ENCODE measurements at places on chromosomes 5 and 9.

DNA sequence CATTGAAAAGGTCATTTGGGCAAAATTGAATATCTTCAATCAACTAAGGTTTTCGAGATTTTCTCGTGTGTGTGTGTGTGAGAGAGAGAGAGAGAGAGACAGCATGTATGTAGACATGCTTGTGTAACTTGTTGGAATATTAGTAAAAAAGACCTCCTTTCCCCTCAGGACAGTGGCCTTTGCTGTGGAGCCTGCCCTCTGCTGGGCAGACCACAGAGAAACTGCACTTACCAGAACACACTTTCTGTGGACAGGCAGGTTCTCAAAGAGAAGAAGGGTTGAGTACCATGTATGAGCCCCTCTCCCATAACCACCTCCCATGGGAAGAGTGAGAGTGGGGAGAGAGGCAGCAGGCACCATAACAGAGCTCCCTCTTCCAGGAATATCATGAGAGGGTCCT is 45.6 kb downstream of the CFAP90 start:
- no peak for DNase-seq

DNA sequence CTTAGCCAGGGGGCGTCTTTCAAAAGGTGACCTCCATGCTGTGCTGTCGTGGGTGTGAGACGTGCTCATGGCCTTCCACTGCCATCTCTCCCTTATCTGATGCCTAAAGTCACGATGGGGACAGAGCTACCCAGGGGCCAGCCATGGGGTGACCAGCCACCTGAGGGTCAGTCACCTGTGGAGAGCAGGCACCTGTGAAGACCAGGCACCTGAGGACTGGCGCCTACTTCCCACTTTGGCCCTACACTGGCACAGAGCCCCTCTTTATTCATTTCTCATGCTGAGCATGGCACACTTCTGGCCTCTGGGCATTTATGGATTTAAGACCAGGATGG is 6.4 kb upstream of the EXOC3 start:
- DNase-seq, result no peak

GRCh38 chr9:93475856-93476255 is 22.5 kb upstream of the FAM120AOS start:
- no peak for DNase-seq

GRCh38 chr5:171492781-171493180 is 73.3 kb downstream of the FGF18 start:
- DNase-seq, result no peak

DNA sequence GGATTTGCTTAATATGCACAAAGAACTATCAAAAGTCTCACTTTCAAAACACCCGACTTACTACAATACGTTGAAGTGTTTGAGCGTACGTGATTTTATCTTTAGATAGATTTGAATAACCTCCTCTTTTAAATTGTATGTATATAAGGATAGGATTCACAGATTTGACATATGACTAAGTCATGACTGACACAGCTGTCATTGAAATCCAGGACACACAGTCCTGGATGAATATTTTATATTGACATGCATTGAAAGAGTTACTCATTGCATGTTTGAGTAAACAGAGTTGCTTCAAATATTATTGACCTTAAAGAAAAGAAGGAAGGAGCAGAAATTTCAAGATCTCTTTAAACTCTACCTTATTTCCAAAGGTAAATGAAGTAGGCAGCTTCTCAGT is 3.3 kb downstream of the MUSK start:
- no peak for DNase-seq
